ENCODE measurements at places on chromosomes 3 and 15.

DNA sequence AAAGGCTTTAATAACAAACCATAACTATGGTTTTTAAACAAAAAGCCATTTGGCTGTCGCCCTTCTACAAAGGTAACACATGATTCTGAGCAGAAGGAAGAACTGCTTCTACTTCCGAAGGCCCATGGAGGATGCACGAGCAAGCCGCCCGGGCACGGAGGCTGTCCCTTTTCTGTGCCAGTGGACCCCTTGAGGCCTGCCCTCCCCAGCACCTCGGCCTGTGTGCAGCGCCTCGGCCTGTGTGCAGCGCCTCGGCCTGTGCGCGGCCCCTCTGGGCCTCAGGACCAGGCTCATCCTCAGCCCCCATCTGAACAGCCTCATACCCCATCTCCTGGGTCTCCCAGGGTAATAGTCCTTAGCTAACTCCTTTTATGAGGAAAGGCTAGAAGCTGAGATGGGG lies 329.5 kb downstream of the OCA2 start:
- DNase-seq, result no peak

- DNase-seq, result no peak
These were observed 69.4 kb downstream of the SCN10A start for GRCh38 chr3:38746641-38747040.

GRCh38 chr3:56939834-56940233 lies 120.6 kb upstream of the SPATA12 start:
- no peak for DNase-seq

- no peak for DNase-seq
These were observed 44.4 kb downstream of the KIF15 start for GRCh38 chr3:44805960-44806359.

DNA sequence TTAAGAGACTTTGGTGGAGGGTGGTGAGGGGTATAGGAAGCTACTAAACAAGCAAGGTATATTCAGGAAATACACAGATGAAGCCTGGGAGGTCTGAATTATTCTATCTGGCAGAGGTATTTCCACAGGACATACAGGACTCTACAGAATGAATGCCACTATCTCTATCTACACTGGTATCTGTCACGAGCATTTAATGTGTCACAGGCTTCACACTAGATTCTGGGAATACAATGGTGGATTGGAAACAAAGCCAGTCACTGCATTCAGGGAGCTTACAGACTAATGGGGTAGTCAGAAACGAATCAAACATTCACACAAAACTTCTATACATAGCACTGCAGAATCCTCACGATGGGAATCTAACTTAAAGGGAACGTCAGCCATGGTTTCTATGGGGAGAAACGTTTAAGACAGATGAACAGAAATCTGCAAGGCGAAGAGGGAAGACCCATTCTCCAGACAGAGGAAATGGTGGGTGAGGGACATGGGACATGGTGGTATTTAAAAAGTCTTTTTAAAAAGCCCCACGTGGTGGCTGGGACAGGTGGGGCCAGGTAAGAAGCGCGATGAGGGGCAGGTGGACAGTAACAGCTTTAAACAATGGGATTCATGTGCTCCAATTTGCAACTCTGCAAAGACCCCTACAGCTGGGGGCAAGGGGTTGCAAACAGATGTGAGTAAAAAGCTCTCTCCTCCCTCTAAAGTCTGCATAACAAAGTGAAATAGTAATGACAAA lies 16.5 kb downstream of the LRIG1 start:
- DNase-seq, result no peak

- no peak for DNase-seq
These were observed 14.6 kb downstream of the HDC start for GRCh38 chr15:50250760-50251394.

GRCh38 chr3:126002189-126002588 lies 33.2 kb downstream of the ROPN1B start:
- no peak for DNase-seq

- no peak for DNase-seq
These were observed 6.3 kb upstream of the BBX start for GRCh38 chr3:107516475-107516874.

GRCh38 chr3:59998058-59998457 lies 948.2 kb upstream of the CFAP20DC start:
- no peak for DNase-seq

DNA sequence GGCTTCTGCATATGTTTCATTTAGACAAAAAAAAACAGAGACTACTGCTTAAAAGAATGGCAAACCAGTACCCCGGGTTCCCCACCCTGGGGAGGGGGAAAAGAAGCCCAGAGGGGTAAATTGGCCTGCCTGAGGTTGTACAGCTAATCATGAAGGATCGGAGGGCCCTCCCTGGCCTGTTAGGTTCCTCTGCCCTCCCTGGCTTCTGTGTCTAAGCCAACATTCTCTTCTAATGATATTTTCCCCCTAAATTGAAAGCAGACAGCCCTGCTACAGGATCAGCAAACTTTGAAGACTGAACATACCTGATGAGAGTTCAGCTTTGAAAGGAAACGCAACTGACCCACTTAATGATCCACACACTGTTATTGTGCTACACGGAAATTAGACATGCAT lies 2.5 kb downstream of the ARHGAP31 start:
- DNase-seq, result no peak

DNA sequence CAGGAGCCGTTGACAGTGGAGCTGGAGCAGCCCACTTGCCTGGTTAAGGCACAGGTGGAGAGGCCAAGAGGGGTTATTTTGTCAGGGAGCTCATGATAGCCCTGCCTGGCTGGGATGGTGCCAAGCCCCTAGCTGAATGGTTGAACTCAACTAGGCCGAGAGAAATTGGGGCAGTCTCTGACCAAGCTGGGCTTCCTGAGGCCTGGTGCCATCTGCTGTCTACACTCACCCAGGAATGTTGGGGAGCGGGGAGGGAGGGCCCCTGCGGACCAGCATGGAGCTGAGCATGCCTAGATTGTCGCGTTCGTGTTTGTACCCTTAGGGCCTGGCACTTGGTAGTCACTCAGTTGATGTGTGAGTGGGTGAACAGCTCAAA lies 1.2 kb downstream of the BRPF1 start:
- DNase-seq, result no peak

DNA sequence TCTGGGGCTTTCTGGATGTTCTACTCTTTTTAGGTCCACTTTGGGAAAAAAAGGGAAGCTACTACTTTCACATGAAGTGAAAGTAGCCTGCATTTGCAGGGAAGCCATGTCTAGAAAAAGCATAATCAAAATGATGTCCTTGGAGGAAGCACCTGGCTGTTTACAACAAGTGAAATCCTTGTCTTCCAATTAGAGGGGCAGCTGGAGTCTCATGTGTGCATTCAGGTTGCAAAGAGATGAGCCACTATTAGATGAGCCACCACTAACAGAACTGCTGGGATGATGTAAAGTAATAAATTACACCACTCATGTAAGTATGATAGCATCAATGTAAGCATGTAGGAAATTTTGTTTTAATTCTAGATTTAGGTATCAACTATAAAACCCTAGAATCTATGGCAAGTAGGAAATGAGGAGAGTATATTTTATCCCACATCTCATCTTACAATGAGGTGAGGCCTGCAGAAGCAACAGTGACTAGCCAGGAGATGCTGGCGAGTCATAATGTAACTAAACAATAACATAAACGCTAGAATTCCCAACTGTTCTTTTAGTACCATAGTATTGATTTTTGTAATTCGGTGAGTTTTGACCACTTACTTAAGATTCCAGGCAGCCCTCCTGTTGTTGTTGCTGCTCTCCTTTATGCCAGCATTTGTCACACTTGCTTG lies 75.9 kb downstream of the TMEM108 start:
- DNase-seq, result no peak

DNA sequence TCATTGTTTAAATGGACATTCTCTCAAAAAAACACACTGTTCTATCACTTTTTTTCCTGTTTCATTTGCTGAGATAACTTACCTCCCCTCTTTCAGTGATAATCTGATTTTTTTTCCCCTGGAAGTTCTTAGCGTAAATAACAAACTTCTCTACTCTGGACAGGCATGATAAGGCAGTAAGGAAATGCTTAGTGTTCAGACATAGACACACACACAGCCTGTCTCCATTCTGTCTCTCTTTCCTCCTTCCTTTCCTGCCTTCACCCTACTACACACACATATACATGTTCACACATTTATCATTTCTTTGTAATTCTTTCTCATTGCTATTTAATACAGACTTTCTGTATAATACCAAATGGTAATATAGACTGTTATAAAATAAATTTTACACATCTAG lies 470.8 kb upstream of the ROBO1 start:
- no peak for DNase-seq

GRCh38 chr15:75677465-75678323 lies 30.0 kb downstream of the SNX33 start:
- no peak for DNase-seq

GRCh38 chr3:14415501-14415900 lies 13.1 kb downstream of the SLC6A6 start:
- DNase-seq, result no peak

DNA sequence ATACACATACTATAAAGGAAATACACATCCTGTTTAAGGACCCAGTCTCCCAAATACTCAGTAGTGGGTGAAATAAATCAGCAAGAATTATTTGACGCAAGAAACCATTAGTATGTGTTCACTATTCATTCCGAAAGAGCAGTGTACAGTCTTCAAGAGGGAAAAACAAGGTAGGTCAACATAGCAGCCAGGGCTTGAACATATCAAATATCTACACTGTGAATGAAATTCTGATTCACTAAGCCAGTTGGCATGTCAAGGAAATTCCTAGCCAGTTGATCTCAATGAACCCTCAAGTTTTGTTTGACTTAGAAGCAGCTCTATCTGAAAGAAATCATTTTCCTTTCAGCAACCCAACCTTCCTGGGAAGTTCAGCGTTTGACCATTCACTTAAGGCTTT lies 99.0 kb downstream of the CNTN3 start:
- no peak for DNase-seq

- DNase-seq, result no peak
These were observed 252.0 kb downstream of the CLSTN2 start for GRCh38 chr3:140187028-140187427.

DNA sequence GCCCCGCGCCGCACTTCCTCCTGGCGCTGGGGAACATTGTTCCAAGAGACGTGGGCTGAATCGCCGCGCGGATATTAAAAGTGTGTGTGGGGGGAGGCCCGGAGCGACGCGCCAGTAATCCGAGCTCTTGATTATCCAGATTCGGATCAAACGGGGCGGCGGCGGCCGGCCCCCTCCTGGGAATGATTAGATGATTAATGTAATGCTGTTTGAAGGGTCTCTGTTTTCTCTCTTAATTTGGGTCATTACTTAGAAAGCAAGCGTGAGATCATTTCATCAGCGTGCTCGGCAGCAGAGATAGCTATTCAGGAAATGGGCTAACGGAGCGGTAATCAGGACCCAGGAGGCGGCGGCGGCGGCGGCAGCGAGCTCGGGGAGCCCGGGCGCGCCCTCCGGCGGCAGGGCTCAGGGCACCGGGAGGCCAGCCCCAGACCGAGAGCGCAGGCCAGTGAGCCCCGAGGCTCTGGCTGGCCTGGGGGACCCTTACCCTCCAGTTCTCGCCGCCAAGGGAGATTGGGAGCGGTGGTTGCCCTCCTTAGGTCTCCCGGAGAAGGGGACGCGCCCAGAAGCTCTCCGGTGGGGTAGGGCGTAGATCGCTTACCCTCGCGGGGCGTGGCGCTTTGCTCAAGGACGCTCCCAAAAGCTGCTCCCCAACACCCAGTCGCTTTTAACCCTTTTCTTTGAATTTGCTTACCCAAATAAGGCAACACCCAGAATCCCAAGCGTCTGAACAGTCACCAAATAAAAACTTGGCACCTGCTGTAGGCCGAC lies 4.5 kb downstream of the FEZF2 start:
- no peak for DNase-seq

GRCh38 chr3:156172536-156172935 lies 52.2 kb downstream of the KCNAB1 start:
- DNase-seq, result no peak

- DNase-seq, result no peak
These were observed 193.1 kb downstream of the XXYLT1 start for GRCh38 chr3:195077611-195078540.

DNA sequence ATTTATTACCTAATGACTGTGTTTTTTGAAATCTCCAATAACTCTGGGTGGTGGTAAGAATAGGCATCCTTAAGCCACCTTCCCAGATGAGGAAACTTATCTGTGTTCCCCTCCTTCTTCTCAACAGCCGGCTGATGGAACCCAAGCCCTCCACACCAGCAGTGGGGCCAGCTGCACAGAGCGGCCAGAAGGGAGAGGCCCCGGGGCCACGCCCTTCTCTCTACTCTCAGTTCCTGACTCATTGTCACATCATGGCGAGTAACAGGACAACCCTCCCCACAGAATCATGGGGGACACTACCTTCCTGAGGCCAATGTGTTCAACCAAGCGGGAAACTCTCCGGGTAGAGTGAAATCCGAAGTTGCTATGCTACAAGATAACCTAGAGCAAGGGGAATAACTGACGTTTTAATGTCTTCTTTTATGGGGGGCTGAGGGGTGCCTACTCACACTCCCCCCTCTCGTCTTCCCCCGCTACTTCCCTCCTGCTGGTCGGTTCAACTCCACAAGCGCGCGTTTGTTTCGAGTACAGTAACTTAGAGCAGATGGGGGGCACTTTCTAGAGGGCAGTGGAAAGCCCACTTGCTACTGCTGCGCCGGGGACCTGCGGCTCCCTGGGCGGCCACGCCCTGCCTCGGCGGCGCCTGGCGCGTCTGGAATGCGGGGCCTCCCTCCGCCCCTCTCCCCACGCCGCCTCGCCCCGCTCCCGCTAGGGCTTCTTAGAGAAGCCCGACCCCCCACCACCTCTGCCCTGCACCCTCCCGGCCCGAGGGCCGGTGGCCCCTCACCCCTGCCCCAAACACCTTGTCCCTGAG lies 621 bp downstream of the ANXA2 start:
- DNase-seq, result peak; percentile 14

DNA sequence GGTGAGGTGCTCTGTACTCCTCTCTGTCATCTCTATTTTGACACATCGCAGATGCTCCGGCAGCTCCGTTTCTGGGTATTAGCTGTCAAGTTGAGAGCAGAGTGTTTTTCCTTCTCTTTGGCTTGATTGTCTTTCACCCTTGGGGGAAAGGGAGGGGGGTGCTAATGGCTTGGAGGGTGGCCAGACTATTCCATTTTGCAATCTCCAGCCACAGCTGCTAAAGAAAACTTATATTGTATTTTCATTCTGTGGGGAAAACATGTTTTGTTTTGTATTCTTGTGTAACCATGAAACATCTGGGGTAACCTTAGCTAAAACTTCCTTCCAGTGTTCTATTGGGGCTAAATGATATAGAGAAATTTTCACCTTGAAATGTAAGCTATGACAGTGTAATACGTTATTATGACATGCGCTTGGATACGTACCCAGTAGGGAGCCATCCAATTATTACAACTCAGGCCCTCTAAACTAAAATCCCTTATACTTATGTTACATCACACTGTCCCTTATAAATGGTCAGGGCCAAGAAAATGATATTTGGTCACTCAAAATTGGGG lies 14.0 kb upstream of the LARP6 start:
- DNase-seq, result no peak

DNA sequence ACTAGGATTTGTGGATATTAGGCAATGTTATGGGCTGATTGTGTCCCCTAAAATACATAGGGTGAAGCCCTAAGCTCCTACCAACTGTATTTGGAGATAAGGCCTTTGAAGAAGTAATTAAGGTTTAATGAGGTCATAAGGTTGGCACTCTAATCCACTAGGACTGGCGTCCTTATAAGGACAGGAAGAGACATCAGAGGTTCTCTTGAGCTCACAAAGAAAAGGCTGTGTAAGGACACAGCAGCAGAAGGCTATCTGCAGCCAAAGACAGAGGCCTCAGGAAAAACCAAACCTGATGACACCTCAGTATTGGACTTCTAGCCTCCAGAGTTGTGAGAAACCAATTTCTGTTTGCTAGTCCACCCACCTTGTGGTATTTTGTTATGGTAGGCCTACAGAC lies 416.7 kb downstream of the ZBTB20 start:
- no peak for DNase-seq

All from stimulated activated CD4-positive, alpha-beta T cell treated with anti-CD3 and anti-CD28 coated beads, Interleukin-1b, Interleukin-23, amount 100 ng/mL, for 4 hours (primary cell).